ENCODE measurements at places on chromosomes 2 and 18.

DNA sequence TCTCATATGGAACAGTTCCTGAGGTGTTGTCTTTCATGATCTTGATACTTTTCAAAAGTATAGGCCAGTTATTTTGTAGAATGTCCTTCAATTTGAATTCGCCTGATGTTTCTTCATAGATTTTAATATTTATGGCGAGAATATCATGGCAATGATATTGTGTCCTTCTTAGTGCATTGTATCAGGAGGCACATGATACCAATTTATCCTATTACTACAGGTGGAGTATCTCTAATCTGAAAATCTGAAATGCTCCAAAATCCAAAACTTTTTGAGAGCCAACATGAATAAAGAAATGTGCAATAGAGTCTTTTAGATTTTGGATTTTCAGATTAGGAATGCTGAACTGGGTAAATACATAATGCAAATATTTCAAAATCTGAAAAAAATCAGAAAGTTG, 216.6 kb upstream of the LYPD1 start:
- DNase-seq: no peak

DNA sequence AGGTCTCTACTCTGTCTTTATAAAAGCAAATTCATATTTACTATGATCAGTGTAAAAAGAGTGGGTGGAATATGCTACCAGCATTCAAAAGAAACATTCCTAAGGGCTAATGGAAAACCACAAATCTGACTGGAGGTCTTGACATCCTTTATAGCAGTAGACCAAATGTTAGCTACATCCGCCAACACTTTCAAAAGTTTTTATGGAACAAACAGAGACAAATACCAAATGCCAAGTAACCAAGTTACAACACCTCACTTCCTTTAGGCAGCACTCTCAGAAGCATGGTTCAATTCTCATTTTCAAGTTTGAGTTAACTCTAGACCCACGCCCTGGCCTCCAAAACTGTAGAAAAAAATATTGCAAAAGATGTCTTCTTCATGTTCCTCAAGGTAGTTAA, 78.3 kb upstream of the SETBP1 start:
- DNase-seq: no peak

GRCh38 chr2:111691164-111691875, 192.7 kb downstream of the ANAPC1 start:
- no peak for DNase-seq

GRCh38 chr18:13800505-13801259, 23.3 kb upstream of the MC5R start:
- DNase-seq: peak; percentile 7

DNA sequence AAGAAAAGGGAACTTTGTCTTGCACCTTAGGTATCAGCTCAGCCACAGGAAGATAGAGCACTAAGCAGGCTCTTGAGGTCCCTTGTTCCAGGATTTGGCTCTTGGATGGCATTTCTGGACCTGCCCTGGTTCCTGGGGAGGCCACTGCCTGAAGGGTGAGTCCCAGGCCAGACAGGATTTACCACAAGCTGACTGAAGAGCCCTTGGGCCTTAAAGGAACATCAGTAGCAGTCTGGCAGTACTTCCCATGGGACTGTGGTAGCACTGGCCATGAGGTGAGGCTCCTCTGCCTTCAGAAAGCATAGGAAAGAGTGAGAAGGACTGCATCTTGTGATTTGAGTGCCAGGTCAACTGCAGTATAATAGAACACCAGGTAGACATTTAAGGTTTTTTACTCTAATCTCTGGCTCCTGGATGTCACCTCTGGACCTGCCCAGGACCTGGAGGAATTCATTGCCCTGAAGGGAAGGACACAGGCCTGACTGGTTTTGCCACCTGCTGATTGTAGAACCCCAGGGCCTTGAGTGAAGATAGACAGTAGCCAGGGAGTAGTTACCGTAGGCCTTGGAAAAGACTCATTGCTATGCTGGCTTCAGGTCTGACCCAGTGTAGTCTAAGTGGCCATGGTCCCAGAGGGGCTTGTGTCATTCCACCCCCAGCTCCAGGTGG, 154.4 kb upstream of the CREB1 start:
- DNase-seq: no peak

DNA sequence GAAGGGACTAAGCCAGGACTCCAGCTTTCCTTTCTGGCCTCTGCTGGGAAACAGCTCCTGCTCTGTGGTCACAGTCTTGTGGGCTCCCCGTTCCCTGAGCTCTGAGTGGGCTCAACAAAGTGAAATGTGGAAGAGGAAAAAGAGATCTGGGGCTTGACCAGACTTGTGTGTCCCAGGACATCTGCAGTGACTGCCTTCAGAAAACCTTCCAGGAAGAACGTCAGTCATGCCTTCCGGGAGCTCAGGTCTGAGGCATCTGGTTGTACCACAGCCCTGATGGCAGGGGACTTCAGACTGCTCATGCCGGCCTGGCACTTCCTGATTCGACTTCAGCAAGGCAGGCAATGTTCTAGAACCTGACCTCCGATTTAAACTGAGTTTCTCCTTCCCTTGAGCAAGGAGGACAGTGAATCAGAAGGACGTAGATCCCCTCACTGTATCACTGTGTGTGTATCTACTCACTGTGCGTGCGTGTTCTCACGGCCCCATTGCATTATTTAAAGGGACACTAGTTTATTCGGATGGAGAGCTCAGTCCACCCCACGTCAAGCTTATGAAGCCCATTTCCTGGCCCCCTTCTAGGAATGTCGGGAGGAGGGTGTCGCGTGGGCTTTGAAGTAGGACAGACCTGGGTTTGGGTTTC, 548 bp upstream of the FBLN7 start:
- DNase-seq: no peak

DNA sequence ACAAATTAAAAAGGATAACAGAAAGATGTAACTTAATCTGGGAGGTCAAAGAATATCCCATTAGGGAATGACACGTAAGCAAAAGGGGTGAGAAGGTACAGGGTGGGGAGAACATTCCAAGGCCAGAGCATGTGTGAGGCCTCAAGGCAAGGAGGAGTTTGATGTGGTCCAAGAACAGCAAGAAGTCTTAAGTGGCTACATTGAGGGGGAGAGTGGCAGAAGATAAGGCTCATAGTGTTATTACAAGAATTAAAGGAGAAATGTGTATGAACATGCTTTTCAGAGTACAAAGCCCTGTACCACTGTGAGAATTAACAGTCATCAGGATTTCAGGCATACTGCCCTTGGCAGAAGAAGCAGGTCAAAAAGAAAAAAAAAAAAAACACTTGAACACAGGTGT, 174.4 kb upstream of the ERBB4 start:
- DNase-seq: no peak

DNA sequence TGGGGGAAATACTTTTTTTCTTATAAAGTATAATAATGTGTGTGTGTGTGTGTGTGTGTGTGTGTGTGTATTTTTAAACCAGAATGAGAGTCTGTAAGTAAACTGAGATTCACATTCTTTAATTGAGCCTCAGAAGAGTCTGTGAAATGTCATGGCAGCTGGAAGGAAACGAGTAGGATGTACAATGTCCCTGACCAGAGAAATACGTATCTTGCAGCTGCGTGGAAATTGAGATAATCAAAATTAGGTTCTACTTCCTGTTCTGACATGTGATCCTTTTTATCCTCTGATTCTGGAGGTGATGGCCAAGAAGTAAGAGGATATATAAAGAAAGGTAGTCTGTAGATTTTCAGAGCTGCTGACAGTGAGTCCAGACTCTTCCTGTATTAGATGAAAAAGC, 50.0 kb downstream of the SH3RF3 start:
- DNase-seq: no peak

DNA sequence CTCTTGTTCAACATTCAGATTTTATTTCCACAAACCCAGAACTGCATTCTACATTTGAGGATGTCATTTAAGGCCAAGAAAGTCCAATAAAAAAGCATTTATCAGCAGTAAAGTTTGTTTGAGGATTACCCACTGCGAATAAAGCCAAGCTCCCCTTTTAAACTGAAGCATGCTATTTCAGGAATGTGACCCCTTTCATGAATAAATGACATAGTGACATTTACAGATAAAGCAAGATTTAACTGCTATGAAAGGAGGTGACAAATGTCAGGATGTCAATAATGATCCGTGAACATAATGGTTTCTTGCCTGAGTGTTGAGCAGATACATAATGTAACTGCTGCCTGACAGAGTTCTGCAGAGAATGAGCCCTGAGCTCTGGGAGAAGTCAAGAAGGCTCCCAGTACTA, 146.3 kb downstream of the TDRD15 start:
- no peak for DNase-seq

DNA sequence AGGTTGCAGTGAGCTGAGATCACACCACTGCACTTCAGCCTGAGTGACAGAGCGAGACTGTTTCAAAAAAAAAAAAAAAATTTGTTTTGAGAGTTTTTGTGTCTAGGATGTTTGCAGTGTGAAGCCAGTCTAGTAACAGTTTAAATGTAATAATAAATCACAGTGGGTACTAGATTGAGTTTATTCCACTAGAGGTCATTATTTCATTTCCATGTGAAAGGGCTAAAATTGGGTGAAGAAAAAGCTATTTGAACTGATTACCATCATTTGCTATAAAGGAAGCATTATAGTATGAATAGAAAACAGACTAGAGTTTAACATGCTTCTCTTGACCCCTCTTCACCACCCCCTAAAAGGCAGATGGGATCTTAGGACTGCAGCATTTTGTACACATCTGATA, 20.3 kb downstream of the SNRPD1 start:
- DNase-seq: no peak

DNA sequence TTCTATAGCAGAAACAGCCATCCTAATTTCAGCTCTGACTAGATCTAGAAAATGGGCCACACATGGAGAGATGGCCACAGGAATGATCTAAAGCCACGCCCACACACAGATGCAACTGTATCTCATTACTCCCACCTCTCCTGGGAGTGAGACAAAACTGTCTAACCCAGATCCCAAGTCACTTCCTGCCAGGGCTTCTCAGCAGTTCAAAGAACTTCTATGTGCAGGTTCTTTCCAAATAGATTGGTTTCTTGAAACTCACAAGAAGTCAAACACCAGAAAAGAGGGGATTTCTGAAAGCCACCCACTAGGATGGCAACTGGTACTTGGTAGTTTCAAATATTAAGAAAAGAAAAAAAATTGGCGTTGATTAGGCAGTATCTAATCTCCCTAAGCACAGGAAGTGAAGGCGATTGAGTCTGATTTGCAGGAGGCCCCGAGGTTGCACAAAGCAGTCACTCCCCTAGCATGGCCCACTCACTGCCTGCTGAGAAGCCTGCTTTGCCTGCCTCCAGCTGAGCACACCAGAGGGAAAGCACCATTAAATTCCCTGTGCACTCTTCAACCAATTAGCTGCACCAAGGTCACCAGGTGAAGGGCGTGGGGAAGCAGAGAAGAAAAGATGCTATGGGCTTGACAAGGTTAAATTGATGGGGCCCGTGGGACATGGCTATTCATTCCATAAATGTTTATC, 51.1 kb downstream of the PAPOLG start:
- DNase-seq: no peak

GRCh38 chr2:180573951-180574350, 406.5 kb upstream of the UBE2E3 start:
- DNase-seq: no peak

- no peak for DNase-seq
These were observed 62.5 kb downstream of the DHRS9 start for GRCh38 chr2:169131587-169132512.

DNA sequence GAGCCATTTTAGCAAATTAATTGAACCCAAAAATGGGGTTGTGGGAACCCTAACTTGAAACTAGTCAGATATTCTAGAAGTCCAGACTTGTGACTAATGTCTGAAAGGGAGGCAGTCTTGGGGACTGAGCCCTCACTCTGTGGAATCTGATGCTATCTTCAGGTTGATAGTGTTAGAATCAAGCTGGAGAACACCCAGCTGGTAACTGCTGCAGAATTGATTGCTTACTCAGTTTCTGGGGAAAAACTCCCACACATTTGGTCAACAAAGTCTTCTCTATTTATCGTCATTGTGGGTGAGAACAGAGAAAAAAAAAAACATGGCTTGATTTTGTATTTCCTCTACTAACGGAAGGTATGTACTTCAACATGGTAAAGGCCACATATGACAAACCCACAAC, 1925.8 kb upstream of the CELF4 start:
- no peak for DNase-seq

- no peak for DNase-seq
These were observed 324.1 kb downstream of the MYCN start for GRCh38 chr2:16264491-16264890.

DNA sequence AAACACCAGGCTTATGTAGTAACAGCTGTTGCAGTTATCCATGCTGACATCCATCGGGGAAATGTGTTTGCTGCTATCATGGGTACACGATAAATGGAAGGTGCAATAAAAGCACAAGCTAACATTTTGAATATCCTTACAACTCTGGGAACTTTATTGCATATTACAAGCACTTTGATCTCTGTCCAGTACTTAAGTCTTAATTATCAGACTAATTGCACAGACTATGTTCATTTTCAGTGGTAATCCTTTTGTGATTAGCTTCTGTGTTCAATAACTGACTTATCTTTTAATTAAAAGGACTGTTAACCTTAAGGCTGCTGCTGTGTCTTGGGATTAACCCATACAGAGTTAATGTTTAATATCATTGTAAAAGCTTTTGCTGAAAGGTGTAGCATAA, 101.4 kb upstream of the ATP5MC3 start:
- DNase-seq: no peak

DNA sequence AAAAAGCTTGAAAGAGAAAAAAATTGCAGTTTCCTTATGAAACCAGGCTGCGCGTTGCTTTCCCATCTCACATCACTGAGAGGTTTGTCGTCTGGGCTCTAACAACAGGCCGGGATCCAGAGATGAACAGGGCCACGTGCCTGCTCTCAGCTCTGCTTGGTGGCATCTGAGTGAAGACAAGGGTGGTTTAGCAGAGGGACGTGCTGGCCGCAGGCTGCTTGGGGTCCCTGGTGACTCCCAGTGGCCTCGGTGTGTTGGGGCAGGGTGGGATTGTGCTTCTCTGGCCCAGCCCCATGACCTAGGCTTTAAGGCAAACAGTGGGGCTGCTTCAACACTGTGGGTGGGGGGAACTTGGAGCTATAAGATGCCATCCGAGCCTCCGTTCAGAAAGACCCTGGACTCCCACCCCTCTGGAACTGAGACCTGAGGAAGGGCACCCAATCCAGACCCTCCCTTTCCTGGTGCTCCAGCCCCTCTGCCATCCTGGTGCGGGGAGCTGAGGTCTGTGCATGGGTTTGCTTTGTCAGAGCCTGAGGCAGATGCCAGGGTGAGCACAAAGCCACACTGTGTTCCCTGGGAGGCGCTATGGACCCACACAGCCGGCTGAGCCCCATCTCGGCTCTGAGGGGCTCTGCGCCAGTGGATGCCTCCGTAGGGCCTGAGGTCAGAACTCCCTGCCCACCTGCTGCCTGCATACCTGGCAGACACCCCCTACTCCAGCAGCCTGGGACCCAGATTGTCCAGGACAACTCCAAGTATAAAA, 18.4 kb upstream of the HPCAL1 start:
- DNase-seq: no peak

- DNase-seq: no peak
These were observed 163.4 kb upstream of the RASGRP3 start for GRCh38 chr2:33313039-33313438.

GRCh38 chr2:9235147-9236044, 28.8 kb downstream of the ASAP2 start:
- no peak for DNase-seq

GRCh38 chr18:4203568-4204437, 251.3 kb downstream of the DLGAP1 start:
- no peak for DNase-seq

- no peak for DNase-seq
These were observed 503.6 kb downstream of the ARHGAP15 start for GRCh38 chr2:143632751-143633374.

- DNase-seq: no peak
These were observed 110.1 kb downstream of the GALR1 start for GRCh38 chr18:77359561-77360314.

All from stimulated activated CD8-positive, alpha-beta memory T cell treated with anti-CD3 and anti-CD28 coated beads, Interleukin-4, amount 100 ng/mL, for 4 hours (primary cell).